CD4-positive, alpha-beta memory T cell (primary cell): ENCODE measurements at places on chromosomes 12 and 14.

DNA sequence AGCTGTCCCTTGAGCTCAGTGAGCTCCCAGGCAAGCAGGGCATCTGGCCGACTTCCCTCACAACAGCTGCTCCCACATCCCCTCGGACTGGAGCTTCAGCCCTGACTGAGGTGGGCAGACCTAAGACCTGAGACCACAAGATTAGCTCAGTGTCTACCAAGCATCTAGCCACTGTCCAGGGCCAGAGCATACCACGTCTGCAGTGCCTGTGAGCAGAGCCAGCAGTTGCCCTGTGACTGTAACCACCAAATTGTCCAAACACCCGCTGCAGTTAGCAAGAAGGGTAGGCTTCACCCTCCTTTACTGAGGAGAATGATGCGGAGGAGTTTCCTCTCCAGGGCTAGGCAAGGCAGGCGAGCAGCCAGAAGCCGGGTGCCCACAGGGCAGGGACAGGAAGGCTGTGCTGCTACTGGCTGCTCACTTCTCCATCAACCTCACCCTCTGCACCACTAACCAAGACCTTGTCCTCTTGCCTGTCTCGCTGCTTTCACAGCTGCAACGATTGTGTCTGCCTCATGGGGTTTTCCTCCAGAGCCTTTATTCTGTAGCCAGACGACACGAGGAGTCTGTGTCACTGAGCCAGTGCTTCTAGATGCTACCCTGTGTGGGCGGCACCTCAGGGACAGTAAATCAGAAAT, 53.9 kb downstream of the ANAPC7 start:
- peak; percentile 31 for DNase-seq

DNA sequence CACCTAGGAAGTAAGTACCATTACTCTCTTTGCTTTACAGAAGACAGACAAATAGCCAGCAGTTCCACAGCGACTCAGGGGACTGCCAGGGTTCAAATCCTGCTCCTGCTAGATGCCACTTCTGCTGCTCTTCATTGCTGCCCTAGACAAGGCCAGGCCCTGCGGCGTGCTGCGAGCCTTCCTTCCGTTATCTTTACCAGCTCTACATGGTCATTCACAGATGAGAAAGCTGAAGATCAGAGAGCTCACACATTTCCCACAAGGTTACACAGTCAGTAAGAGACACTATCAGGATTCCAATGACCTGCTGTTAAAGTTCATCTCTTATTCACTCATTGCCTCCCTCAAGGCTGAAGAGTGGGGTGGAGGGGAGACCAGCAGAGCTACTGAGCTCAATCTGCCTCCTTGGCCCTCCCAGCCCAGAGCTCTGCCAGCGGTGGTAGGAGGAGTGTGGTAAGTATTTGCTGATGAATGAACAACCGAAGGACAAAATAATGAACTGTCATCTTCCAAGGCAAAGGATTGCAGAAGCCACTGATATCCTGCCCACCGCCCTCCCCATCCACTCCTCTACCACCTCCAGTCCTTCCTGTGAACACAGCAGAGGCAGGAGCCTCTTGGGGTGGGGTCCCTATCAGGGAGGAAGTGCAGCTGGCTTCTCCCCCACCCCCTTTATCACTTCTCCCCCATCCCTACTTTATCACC, 14.6 kb upstream of the HDAC7 start:
- DNase-seq: no peak

DNA sequence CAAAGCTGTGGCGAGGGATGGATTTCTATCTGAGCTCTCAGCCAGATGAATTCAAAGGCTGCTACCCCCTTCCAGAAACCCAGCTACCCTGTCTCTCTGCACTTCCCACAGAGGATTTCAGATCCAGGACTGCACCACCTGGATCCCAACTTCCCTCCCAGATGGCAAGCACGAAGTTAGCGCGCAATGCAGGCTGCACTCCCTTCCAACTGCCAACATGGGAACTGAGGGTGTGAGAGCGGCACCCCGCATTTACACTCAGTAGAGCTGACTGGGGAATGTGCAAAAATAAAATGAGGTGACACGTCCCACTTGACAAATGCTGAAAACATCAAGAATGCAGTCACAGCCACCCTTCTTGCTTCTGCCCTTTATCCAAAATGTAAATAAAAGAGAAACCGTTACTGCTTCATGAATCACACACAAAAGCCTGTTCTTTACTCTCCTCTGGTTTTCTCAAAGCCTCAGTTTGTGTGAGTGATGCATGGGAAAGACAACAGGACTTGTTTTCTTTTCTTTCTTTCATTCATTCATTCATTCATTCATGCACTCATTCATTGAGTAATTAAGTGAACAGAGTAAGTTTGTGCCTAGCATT, 85.7 kb downstream of the ITPK1 start:
- DNase-seq: no peak

GRCh38 chr14:92968291-92969020, 45.5 kb downstream of the CHGA start:
- DNase-seq: no peak

- DNase-seq: no peak
These were observed 73.8 kb upstream of the DCN start for GRCh38 chr12:91256411-91256810.

DNA sequence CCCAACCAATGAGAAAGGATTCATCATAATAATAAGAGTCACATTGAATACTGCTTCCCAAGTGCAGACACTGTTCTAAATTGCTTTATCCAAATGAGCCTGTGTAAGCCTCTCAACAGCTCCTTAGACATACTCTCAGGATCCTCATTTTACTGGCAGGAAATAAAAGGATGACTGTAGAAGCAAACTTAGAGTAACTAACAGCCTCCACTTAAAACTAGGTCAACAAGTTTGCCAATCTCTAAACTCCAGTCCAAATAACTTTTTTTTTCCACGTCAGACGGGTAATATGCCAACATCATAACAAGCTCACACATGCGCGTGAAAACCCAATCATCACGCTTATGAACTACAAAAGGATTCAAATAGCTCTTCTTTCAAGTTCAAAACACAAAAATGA, 15.3 kb upstream of the DPF3 start:
- DNase-seq: no peak

GRCh38 chr12:89373763-89374572, 21.7 kb upstream of the DUSP6 start:
- DNase-seq: no peak

GRCh38 chr12:5861416-5861815, 83.6 kb downstream of the ANO2 start:
- no peak for DNase-seq

GRCh38 chr14:91415794-91416743, 1.6 kb downstream of the CCDC88C start:
- DNase-seq: peak; percentile 89

DNA sequence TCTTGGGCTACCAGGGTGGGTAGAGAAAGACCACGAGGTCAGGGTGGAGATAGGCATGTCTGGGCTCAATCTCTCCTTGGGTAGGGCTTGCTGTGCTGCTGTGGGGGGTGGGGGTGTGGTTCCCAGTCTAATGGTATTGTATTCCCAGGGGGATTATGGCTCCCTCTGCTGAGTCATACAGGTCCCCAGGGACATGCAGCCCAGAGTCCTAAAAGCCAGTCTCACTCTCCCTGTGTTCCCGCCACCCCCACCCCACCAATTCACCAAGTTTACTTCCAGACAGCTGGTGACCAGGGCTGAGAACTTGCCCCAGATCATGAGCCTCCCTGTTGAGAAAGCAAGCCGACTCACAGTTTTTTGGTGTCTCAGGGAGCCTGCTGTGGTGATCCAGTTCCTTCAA, 367.6 kb downstream of the C12orf75 start:
- no peak for DNase-seq

DNA sequence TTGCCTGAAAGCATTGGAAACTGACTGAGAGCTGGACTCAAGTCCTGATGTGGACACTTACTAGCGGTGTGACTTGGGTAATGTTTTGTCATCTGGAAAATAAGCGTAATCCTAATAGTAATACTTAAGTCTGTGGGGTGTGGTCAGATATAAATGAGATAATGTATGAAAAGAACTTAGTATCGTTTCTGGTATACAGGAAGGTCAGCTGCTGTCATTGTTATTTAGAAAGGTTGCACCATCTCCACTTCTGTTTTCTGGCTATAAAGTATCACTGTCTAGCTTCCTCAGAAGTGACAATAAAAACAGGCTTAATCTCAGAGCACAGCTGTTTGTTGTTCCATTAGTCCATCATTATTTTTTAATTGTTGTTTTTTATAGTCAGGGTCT, 34.1 kb upstream of the TUBA1C start:
- no peak for DNase-seq

- no peak for DNase-seq
These were observed 62.2 kb downstream of the RFX4 start for GRCh38 chr12:106645074-106645421.
